DMS79 (cell line): ENCODE measurements at places on chromosomes 5 and 9.

DNA sequence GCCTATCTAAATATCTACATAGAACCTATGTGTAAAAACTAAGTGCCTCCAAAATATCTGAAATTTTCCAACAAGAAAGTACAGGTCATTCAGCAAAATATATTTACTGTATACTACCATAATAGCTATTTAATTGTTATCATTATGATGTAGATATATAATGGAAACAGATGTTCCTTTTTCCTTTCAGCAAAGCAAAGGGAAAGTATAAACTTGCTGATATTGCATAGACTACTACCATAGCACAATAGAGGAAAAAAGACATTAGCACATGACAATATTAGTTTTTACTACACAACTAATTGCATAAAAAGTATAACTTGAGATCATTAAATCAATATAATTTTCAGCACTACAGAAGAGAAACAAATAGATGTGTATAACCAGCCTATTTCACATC lies 14.9 kb downstream of the NR2F1-AS1 start:
- no peak for DNase-seq

GRCh38 chr5:170722316-170722715 lies 61.2 kb upstream of the GABRP start:
- DNase-seq = no peak

DNA sequence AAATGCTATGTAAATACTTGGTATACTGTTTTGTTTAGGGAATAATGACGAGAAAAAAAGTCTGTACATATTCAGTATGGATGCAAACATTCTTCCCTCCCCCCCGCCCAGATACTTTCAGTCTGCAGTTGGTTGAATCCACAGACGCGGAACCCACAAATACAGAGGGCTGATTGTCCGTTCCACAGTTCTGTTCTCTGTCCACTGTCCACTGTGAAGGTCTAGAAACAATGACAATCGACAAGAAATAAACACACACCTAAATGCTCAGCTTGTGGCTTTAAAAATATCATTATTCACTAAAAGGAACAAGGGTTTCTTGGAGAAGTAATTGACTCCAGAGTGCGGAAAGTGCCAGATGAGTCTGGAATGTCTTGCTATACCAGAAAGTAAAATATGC lies 109.1 kb downstream of the TMEM161B start:
- DNase-seq = no peak

DNA sequence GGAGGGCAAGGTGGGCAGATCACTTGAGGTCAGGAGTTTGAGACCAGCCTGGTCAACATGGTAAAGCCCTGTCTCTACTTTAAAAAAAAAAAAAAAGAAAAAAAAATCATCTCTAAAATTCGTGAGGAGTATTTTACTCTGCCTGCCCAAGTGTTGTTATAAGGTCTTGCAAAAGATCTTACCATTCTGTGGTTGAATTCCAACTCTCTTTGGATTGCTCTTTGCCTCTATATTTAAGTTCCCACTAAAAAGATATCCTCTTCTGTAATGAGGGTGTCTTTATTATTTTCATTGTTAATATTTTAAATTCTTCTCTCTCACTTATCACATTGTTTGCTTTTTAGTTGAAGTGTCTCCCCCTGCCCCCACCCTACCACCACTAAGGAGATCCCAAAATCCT lies 33.4 kb downstream of the CREBRF start:
- no peak for DNase-seq

- DNase-seq = no peak
Measured at GRCh38 chr9:85213650-85214607, 527.8 kb downstream of the AGTPBP1 start.

DNA sequence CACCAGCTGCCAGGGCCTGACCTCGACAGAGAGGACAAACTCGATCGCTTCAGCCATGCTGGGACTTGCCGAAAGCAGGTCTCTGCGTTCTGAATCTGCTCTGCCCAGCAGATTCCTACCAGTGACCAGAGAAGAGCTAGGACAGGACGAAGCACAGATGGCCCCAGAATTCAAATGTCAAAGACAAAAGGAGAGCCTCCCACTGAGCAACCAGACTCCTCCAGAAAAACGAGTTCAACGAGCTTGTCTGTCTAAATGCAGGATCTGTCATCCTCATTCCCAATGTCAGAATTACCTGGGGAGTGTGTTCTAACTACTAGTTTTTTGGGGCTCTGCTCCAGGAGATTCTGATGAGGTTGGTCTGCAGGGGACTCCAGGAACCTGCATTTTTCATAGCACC lies 13.4 kb downstream of the AK8 start:
- DNase-seq = no peak

DNA sequence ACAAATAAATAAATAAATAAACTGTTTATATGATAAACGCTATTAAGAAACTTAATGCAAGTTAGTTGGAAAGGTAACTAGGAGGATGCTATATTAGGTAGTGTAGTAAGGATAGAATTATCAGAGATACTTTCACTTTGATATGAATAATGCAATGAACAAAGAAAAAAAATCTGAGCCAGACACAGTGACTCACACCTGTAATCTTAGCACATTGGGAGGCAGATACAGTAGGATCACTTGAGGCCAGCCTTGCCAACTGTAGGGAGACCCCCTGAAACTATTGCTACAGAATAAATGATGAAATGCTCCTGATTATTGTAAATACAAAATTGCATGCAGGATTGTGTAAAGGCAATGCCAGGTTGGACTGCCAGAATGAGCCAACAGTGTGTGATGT lies 109.2 kb downstream of the ANXA2R start:
- DNase-seq = no peak

- DNase-seq = no peak
Measured at GRCh38 chr9:19371942-19372341, 8.1 kb downstream of the RPS6 start.

DNA sequence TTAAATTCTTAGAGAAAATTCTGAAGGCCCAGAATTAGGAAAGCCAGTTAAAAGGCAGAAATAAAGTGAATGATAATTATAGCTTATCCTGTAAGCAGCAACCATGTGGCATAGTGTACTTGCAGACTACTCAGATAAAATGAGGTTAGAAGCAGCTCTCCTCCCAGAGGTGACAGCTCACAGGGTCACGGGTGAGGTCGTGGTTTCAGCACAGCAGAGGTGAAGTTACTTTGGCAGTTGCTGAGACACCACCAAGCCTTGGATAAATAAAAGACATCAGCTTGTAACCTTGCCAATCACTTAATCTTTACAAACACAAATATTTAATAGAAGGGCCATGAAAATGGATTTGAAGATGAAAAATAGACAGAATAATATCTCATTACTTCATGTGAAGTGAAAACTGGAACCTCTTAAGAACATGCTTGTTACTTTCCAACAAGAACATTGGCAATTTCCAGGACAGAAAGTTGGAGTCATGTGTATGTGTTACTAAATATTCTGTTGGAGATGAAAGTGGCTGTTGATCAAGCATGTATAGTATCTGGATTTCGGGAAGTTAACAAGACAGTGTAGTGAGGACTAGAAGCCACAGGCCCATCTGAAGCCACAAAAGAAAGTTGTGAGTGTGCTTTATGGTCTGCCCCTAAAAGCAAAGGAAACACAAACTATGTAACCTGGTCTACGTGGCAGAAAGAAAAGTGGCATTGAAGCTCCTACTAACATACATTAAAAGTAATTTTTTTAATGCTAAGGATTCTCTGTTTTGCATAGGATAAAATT lies 134.4 kb downstream of the ERCC6L2 start:
- no peak for DNase-seq

DNA sequence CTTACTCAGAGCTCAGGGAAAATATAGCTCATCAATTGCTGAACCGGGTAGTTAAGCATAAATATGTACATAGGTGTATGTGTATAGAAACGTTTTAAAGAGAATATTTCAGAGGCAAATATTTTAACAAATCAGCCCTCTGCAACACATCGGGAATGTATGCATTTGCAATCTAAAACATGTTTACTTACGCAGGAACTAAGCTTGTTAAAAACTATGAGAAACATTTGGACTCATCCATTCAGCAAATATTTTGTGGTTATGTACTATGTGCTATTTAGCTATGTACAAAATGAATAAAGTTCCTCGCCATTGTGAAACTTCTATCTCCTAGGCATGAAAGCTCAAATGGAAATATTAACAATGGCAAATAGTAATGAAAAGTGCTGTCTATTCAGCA lies 469.9 kb downstream of the ARHGEF28 start:
- DNase-seq = no peak

- no peak for DNase-seq
Measured at GRCh38 chr5:149433524-149434131, 54.5 kb upstream of the IL17B start.

DNA sequence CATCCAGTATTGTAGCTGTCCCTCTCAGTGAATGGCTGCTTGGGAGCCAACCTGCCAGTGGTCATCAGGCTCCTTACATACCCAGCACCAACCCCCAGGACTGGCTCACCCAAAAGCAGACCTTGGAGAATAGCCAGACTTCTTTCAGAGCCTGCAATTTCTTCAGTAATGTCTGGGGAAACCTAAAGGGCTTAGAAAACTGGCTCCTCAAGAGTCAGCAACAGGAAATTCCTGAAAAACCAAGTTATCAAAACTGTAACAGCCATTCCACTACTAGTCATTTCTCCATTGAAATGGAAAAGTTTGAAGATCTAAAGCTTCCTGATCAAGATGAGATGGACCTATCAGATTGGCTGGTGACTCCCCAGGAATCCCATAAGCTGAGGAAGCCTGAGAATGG lies 12.3 kb upstream of the STING1 start:
- DNase-seq = no peak

- DNase-seq = no peak
Measured at GRCh38 chr5:89041249-89041779, 158.3 kb upstream of the MEF2C start.

DNA sequence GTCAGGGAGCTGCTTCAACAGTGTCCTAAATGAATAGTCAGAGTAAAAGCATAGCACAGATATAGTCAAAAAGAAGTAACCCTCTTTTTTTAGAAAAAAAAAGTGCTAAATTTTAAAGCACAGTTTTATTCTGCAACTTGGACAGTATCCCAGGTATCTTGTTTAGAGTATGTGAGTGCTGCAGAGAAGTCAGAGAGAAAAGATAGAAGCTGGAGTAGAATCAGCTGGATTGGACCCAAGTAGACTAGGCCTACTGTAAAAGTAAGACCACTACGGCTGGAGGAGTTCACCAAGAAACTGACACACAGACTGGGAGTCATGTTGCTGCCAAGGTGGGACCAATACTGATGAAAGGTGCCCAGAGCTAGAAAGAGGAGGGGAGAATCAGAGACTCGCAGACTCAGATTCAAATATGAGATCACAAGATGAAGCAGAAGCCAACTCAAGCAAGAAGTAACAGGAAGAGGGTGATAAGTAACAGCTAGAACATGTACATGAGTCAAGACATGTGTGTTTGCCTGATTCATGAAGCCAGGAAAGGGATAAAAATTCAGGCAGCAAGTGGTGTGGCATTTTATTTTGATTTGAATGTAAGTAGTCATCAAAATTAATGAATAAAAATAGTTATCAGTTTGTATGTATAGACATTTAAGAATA lies 25.6 kb upstream of the TUSC1 start:
- no peak for DNase-seq

GRCh38 chr9:77453825-77454647 lies 194.1 kb downstream of the GNA14 start:
- DNase-seq = peak; percentile 5

GRCh38 chr5:177089127-177089526 lies 2.4 kb downstream of the FGFR4 start:
- no peak for DNase-seq

DNA sequence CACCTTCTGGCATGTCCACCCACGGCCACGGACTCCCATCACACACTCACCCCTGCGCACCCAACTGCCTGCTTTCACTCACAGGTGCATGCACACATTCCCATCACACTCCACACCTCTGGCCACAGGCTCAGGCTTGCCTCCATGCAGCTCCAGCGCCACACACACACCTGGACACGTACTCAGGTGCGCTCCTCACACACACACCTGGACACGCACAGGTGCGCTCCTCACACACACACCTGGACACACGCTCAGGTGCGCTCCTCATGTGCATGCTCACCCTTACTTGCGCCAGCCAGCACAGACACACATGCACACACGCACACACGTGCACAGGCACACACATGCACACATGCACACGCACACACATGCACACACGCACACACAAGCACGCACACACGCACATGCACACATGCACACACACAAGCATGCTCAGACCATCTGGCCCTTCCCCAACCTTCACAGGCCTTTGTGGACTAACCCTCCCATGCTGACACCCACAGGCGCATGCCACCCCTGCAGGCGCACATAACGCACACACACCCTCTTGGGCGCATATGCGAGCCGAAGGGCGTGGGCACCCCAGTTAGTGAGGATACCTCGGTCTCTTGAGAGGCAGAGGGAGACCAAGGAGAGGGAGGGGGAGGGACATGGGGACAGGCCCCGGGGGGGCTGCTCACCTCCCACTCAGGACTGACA lies 8.3 kb downstream of the GRIN1 start:
- DNase-seq = no peak

DNA sequence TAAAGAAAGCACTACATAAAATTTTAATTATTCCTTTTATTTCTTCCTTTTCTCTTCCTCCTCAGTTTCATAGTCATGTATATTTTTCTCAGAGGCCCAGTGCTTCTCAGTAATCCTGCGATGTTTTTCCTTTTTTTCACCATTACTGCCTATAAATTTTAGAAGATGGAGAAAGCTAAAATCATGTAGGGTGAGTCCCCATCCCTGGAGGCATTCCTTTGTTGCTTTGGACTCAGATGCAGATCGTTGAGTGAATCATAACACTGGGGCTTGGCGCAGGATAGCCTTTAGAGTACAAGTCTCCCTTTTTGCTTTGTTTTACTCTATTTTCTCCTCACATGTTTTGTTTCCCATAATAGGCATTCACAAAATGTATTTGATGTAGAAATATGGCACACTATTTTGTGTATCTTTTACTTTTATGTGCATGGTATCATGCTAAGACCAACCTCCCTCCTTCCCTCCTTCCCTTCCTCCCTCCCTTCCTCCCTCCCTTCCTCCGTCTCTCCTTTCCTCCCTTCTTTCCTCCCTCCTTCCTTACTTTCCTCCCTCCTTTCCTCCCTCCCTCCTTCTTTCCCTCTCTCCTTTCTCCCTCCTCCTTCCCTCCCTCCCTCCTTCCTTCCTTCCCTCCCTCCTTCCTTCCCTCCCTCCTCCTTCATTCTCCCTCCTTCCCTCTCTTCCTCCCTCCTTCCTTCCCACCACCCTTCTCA lies 72.4 kb downstream of the NUDT12 start:
- DNase-seq = no peak
